ENCODE measurements at places on chromosomes 16 and 17.

DNA sequence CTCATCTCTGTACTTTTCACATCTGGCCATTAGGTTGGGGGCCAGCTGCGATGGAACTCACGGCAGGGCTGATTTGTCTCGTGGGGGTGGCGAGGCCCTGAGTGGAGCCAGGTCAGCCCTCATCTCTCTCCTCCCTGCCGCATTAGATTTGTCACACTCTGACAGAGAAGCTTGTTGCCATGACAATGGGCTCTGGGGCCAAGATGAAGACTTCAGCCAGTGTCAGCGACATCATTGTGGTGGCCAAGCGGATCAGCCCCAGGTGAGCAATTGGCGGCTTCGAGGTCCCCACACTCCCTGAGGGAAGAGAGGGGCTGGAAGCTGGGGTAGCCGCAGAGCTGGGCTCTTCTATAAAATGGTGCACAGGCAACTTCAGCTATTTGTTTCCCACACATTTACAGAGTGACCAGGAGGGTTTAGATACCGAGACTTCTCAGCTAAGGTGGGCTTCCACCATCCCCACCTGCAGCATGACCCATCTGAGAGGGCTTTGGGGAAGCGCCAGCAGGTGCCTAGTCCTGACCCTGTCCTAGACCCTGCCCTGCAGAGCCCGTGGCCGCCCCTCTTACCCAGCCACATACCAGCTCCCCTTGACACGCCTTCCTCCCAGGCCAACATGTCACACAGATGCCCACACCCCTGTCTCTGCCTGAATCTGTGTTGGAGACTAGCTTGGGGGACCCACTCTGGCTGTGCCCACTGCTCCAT, 8.4 kb downstream of the TMEM98 start:
- no peak for DNase-seq

- no peak for DNase-seq
Measured at GRCh38 chr17:11643851-11644250, 45.6 kb downstream of the DNAH9 start.

DNA sequence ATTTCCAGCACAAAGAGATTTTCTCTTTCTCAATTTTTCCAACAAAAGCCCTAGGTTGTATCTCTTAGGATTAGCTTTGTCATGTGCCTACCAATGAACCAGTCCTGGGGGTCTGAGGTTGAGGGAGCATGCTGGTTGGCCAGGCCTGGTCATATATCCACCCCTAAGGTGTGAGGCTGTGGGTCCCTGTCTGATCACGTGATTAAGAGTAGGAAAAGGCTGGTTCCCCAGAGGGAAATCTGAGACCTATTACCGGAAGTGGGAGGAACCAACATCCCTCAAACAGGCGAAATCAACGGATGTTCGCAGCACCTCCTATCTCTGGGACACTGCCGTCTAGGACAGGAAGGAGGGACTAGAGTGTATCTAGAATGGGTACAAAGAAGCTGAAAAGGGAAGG, 185.7 kb upstream of the IRX5 start:
- DNase-seq = no peak

GRCh38 chr16:88009563-88010342, 58.5 kb downstream of the BANP start:
- DNase-seq = no peak

DNA sequence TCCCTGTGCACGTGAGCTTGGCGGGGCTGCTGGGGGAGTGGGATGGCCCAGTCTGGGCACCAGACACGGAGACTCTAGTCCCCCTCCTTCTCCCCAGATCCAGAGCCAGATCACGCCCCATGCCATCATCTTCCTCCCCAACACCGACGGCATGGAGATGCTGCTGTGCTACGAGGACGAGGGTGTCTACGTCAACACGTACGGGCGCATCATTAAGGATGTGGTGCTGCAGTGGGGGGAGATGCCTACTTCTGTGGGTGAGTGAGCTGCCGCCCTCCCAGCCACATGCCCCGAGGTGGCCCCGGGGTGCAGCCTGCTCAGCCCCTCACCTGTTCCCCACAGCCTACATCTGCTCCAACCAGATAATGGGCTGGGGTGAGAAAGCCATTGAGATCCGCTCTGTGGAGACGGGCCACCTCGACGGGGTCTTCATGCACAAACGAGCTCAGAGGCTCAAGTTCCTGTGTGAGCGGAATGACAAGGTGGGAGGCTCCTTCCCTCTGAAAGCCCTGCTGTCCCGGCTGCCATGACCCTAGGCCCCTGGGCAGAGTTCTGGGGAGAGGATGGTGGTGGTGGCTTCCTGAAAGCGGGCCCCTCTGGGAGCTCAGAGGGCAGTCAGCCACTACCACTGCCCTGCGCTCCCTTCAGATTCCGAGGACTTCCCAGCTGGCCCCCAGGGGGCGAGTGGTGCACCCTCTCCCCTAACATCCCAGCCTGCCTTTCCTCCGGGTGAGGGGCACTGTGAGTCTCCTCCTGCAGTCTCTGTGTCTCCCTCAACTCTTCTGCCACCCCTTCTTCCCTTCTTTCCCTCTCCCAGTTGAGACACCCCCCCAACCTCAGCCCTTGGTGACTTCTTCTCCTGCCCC, 2.8 kb upstream of the C17orf107 start:
- no peak for DNase-seq

- DNase-seq = no peak
Measured at GRCh38 chr16:74296104-74296431, 546 bp upstream of the PSMD7 start.

DNA sequence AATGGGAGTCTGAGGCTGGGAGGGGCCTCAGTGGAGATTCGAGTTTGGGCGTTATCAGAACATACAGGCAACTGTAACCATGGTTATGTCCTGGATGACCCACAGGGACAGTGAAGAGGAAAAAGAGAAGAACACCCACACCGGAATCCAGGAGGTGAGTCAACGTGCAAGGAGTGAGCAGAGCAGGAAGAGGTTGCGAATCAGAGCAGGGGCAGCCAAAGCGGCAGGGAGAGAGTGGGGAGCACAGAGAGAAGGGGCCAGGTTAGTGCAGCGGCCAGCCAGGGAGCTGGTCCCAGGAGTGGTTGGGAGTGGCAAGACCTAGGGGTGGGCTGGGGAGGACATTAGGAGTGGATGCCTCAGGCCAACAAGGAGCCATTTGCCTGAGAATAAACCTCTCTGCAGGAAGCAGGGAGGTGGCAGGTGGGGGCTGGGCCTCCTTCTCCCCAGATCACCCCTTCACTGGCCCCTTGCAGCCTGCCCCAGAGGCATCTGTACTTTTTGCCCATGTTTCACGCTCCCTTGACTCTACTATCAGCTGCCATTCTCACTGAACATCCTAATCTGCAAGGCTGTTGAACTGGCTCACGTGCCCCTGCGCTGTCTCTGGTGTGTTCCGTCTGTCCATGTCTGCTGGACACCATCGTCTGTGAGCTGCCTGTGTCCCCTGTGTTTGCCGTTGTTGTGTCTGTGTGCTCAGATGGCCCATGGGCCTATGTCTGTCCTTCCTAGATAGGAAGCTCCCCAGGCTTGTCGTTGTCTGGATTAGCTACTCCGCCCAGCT, 5.1 kb downstream of the KRT13 start:
- no peak for DNase-seq
